ENCODE measurements at places on chromosomes 3 and 15. TPM values are rescaled to one million over a fixed set of nuclear protein-coding genes. Genes with fewer than 3 reads are reported as not detected.

- H3K27me3 ChIP-seq = no peaks in the 10 kb centered on the region
- H3K4me1 ChIP-seq = no peaks in the 10 kb centered on the region
- no peak overlapping the region for H3K4me3 ChIP-seq
- no peak overlapping the region for H3K27ac ChIP-seq
- no peaks in the 10 kb centered on the region for H3K36me3 ChIP-seq
These were observed 14.0 kb downstream of the CAPN3 start for GRCh38 chr15:42373274-42373673.

DNA sequence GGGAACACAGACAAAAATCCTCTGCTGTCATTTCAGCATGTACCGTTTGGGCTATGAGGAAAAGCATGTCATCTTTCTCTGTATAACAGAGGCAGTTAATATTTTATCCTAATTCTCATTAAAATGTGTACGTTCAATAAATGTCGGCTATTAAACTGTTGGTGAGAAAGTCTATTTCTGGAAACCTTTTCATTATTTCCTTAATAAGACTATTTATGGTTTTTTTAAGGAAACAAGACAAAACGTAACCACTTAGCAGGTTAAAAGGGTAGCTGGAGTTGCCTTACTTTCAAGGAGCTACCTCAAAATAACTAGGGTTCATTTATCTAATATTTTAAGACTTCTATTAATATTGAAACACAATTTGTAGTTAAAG lies 1.8 kb upstream of the STT3B start:
- peaks cover 17% of the 10 kb centered on the region for H3K27me3 ChIP-seq
- peak overlapping the region; percentile 94 for H3K27ac ChIP-seq
- peaks cover 20% of the 10 kb centered on the region for H3K4me1 ChIP-seq
- H3K36me3 ChIP-seq = no peaks in the 10 kb centered on the region
- no peak for DNase-seq

Gene SEMA6D
- 16.2 TPM for total RNA-seq

GRCh38 chr3:26963361-26963743 lies 340.8 kb downstream of the LRRC3B start:
- no peak overlapping the region for H3K27ac ChIP-seq
- no peak for DNase-seq
- no peaks in the 10 kb centered on the region for H3K4me1 ChIP-seq
- no peaks in the 10 kb centered on the region for H3K36me3 ChIP-seq
- no peaks in the 10 kb centered on the region for H3K27me3 ChIP-seq
- H3K4me3 ChIP-seq = no peak overlapping the region

Gene TNFAIP8L3
- total RNA-seq = 11.2 TPM

GRCh38 chr3:61570813-61571212 lies 9.4 kb downstream of the PTPRG start:
- no peaks in the 10 kb centered on the region for H3K36me3 ChIP-seq
- H3K4me3 ChIP-seq = no peak overlapping the region
- peak overlapping the region; percentile 31 for H3K27ac ChIP-seq
- peaks cover 56% of the 10 kb centered on the region for H3K4me1 ChIP-seq
- no peaks in the 10 kb centered on the region for H3K27me3 ChIP-seq
- no peak for DNase-seq

Gene MEX3B
- 11.2 TPM for total RNA-seq

GRCh38 chr15:101491734-101492640 lies 2.5 kb upstream of the PCSK6 start:
- DNase-seq = no peak
- H3K4me1 ChIP-seq = no peaks in the 10 kb centered on the region
- H3K27ac ChIP-seq = no peak overlapping the region
- H3K27me3 ChIP-seq = peaks cover 43% of the 10 kb centered on the region
- no peaks in the 10 kb centered on the region for H3K36me3 ChIP-seq

- no peaks in the 10 kb centered on the region for H3K27me3 ChIP-seq
- H3K27ac ChIP-seq = peak overlapping the region; percentile 98
- H3K4me1 ChIP-seq = peaks cover 66% of the 10 kb centered on the region
- no peaks in the 10 kb centered on the region for H3K36me3 ChIP-seq
These were observed 157.3 kb downstream of the WNT5A start for GRCh38 chr3:55329849-55330248.

- no peaks in the 10 kb centered on the region for H3K27me3 ChIP-seq
- no peaks in the 10 kb centered on the region for H3K36me3 ChIP-seq
- no peak overlapping the region for H3K4me3 ChIP-seq
- no peak overlapping the region for H3K27ac ChIP-seq
- no peak for DNase-seq
- peaks cover 6% of the 10 kb centered on the region for H3K4me1 ChIP-seq
These were observed 250.8 kb downstream of the TBC1D5 start for GRCh38 chr3:17491601-17492000.

GRCh38 chr3:149701206-149701976 lies 43.6 kb upstream of the WWTR1 start:
- H3K27me3 ChIP-seq = no peaks in the 10 kb centered on the region
- peak overlapping the region; percentile 33 for H3K27ac ChIP-seq
- no peaks in the 10 kb centered on the region for H3K36me3 ChIP-seq
- no peak for DNase-seq
- H3K4me3 ChIP-seq = no peak overlapping the region

DNA sequence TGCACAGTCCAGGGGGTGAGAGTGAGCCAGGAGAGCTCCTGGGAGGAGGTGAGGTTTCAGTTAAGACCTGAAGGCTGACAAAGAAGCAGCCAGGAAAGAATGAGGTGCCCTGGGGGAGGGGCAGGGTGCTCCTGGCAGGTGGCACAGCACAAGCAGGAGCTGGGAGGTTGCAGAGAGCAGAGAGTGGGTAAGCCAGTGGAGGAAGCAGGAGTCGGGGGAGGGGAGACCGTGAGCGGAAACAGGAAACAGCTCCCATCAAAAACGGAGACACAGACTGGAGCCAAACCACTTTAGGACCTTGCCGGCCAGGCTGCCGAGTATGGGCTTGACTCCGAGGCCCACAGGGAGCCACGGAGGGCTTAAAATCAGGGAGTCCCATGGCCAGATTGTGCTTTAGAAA lies 12.1 kb upstream of the FBLN2 start:
- H3K36me3 ChIP-seq = no peaks in the 10 kb centered on the region
- peak overlapping the region; percentile 92 for H3K27ac ChIP-seq
- peak; percentile 11 for DNase-seq
- peaks cover 2% of the 10 kb centered on the region for H3K27me3 ChIP-seq
- H3K4me1 ChIP-seq = peaks cover 44% of the 10 kb centered on the region
- H3K4me3 ChIP-seq = no peak overlapping the region

- peaks cover 2% of the 10 kb centered on the region for H3K27me3 ChIP-seq
- no peaks in the 10 kb centered on the region for H3K36me3 ChIP-seq
- H3K4me3 ChIP-seq = no peak overlapping the region
- DNase-seq = no peak
- no peaks in the 10 kb centered on the region for H3K4me1 ChIP-seq
- no peak overlapping the region for H3K27ac ChIP-seq
These were observed 152.0 kb downstream of the FBLN2 start for GRCh38 chr3:13700889-13701288.

Gene ALDH1A2
- total RNA-seq = 1.1 TPM

Gene CPNE4
- total RNA-seq = not detected

DNA sequence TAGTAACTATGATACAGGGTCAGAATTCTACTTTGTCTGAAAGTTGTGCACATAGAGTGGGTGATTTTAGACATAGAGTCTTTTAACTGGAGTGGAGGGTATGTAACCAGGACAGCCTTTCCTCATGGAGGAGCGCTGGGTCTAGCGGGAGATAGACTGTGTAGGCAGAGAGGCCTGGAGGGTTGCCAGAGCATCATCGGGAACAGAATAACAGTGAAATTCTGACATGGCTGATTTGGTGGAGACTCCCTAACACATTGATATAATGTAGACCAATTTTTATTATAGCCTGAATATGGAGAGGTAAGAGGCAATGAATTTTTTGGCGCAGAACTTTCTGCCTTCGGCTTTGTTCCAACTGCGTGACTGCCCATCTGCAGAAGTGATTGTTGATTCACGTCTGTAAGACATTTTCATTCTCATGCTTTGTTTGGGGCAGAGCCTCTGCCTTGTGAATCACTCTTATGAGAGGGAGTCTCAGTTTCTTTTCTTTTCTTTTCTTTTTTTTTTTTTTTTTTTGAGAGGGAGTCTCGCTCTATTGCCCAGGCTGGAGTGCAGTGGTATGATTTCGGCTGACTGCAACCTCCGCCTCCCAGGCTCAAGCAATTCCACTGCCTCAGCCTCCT lies 16.0 kb downstream of the LPP start:
- H3K4me3 ChIP-seq = no peak overlapping the region
- H3K36me3 ChIP-seq = no peaks in the 10 kb centered on the region
- peaks cover 16% of the 10 kb centered on the region for H3K4me1 ChIP-seq
- no peak for DNase-seq
- peak overlapping the region; percentile 31 for H3K27ac ChIP-seq

GRCh38 chr3:10547413-10547812 lies 42.0 kb upstream of the ATP2B2 start:
- peaks cover 15% of the 10 kb centered on the region for H3K4me1 ChIP-seq
- H3K4me3 ChIP-seq = no peak overlapping the region
- no peaks in the 10 kb centered on the region for H3K36me3 ChIP-seq
- H3K27ac ChIP-seq = no peak overlapping the region
- no peak for DNase-seq

Gene RBP2
- not detected for total RNA-seq

DNA sequence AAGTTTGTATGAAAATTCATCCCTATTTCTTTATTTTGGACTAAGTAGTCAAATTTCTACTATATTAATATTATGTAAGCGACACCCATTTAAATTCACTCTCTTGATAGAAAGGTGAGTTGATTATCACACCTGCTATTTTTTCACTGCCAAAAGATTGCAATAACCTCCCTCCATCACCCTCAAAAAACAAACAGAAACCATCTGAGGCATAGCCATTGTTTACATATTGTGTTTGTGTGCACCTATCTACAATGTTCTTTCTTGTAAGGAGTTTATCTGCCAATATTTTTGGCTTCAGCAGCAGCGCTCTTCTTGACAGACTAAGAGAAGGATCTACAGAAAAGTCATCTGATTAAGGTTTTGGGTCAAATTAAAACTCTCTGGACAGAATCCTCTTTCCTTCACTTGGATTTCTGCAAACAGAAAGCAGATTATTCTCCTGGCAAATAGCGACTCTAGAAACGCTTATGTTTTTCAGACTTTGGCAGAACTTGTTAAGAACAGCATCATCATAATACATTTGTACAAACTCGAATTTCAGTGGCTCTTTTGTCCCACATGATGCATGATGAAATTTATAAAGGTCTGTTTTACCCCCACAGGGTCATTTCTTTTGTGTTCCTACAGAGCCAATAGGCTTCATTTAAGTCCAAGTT lies 48.6 kb downstream of the KCNMB2 start:
- no peak overlapping the region for H3K27ac ChIP-seq

DNA sequence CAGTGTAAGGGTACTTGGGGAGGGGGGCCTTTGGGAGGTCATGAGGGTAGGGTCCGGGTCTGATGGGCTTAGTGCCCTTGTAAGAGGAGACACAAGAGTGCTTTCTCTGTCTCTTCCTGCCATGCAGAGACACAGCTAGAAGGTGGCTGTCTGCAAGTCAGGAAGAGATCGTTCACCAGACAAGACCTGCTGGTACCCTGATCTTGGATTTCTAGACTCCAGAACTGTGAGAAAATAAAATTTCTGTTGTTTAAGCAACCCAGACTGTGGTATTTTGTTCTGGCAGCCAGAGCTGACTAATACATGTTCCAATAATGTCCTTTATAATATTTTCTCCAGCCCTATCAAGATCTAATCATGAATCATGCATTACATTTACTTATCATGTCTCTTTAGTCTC lies 130.0 kb upstream of the VEPH1 start:
- H3K4me1 ChIP-seq = no peaks in the 10 kb centered on the region
- H3K36me3 ChIP-seq = no peaks in the 10 kb centered on the region
- H3K27me3 ChIP-seq = peaks cover 25% of the 10 kb centered on the region
- no peak overlapping the region for H3K4me3 ChIP-seq
- DNase-seq = no peak
- H3K27ac ChIP-seq = no peak overlapping the region

GRCh38 chr3:100463646-100464155 lies 28.7 kb upstream of the TMEM45A start:
- no peak overlapping the region for H3K27ac ChIP-seq
- no peaks in the 10 kb centered on the region for H3K4me1 ChIP-seq
- peaks cover 2% of the 10 kb centered on the region for H3K27me3 ChIP-seq
- no peak for DNase-seq

Gene GOLGA8S
- under 0.01 TPM for total RNA-seq

Gene SLITRK3
- total RNA-seq = not detected

DNA sequence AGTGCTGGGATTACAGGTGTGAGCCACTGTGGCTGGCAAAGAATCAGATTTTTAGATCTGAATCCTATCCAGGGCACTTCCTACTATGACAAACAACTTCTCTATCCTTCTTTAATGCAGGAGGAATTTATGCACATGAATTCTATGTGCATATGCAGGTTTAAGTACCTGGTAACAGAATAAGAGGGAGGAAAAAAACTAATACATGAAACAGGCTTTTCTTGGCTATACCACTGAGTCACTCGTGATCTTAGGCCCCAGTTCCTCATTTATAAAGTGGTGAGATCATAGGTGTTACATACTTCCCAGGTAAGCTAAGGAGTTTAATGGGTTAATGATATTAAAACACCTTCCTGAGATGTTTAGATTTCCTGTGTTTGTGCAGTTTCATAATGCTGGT lies 108.2 kb downstream of the TP63 start:
- no peak overlapping the region for H3K4me3 ChIP-seq
- DNase-seq = no peak
- no peaks in the 10 kb centered on the region for H3K27me3 ChIP-seq
- H3K36me3 ChIP-seq = no peaks in the 10 kb centered on the region
- no peaks in the 10 kb centered on the region for H3K4me1 ChIP-seq

DNA sequence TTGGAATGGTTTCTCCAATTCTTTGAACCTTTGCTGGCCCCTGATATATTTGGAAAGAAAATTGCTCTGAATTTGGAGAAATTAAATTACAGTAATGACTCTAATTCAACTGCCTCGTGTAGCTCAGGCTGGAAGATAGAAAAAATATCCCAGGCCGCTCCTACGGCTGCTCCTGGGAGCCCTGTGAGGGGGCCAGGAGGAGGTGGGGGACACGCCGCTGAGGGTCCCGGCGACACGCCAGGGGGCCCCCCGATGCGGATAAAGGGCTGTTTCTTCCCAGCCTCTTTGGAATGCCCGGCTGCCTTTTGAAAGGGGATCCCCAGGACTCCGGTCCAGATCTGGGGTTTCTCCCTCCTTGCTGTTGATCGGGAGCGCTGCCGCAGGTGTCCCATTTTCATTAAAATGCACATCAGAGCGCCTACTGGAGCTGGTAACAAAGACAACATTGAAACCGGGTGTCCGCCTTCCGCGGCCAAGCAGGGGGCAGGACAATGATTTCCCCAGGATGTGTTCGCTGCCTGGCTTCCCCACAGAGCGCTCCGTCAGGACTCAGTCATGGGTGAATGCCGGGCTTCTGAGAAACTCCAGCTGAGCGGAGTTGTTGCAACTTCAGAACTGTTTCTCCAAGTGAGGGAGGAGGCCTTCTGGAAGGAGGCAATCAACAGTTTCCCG lies 200.1 kb upstream of the KBTBD8 start:
- H3K4me1 ChIP-seq = no peaks in the 10 kb centered on the region
- DNase-seq = peak; percentile 70
- H3K4me3 ChIP-seq = peak overlapping the region; percentile 63
- H3K36me3 ChIP-seq = no peaks in the 10 kb centered on the region
- no peak overlapping the region for H3K27ac ChIP-seq

- no peaks in the 10 kb centered on the region for H3K36me3 ChIP-seq
- H3K27me3 ChIP-seq = no peaks in the 10 kb centered on the region
- no peak overlapping the region for H3K27ac ChIP-seq
- H3K4me3 ChIP-seq = no peak overlapping the region
- H3K4me1 ChIP-seq = peaks cover 3% of the 10 kb centered on the region
These were observed 167.7 kb upstream of the NECTIN3 start for GRCh38 chr3:110903771-110904519.

- no peaks in the 10 kb centered on the region for H3K36me3 ChIP-seq
- H3K27me3 ChIP-seq = no peaks in the 10 kb centered on the region
- peak overlapping the region; percentile 76 for H3K27ac ChIP-seq
These were observed 61.2 kb downstream of the TSC22D2 start for GRCh38 chr3:150469031-150469930.

- peaks cover 39% of the 10 kb centered on the region for H3K27me3 ChIP-seq
- no peak overlapping the region for H3K4me3 ChIP-seq
- H3K27ac ChIP-seq = no peak overlapping the region
- H3K4me1 ChIP-seq = no peaks in the 10 kb centered on the region
- peak; percentile 41 for DNase-seq
These were observed 276.9 kb downstream of the TLE3 start for GRCh38 chr15:69820819-69821218.

All from osteoblast (primary cell).